ENCODE measurements at places on chromosomes 12 and 14. TPM values are rescaled to one million over a fixed set of nuclear protein-coding genes. Genes with fewer than 3 reads are reported as not detected.

DNA sequence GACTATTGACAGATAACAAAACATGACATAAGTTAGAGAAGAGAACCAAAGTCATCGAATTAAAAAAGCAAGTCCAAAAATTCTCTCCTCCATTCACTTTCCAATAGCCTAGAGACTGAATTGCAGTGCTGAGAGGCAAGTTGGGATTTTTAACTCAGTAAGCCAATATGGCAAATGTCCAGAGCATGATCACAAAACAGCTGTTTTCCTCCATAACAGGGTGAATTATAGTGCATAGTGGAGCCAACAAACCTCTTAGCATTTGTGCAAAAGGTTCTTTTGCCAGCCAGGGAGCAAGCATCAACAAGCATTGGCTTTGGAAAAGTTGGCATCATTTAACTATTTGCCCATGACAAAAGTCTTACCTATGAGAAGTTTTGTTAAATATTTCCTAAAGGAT, 458.8 kb upstream of the NOVA1 start:
- no peak for DNase-seq

The PIWIL1 gene
- total RNA-seq: not detected

GRCh38 chr12:118830296-118830695, 151.0 kb upstream of the SRRM4 start:
- DNase-seq: no peak

The GALNT9 gene
- not detected for total RNA-seq

The ERO1A gene
- 25.9 TPM for total RNA-seq

DNA sequence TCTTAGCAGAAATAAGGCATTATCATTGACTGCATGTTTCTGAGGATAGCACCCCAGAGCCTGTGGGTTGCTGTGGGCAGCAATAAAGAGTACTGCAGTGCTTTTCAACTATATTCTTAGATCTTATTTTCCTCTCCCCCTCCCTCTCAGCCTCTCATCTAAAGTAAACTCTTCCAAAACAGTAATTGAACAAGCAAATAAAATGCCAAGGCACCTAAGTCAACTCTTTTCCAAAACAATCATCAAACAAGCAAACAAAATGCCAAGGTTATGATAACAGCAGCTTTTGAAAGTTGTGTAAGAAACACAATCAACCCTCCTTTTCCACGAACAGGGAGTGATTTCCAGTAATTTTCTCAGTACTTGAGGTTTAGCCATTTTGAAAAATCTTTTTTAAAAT, 1542.6 kb downstream of the AACS start:
- no peak for DNase-seq

GRCh38 chr12:45687081-45688015, 42.2 kb upstream of the ARID2 start:
- DNase-seq: no peak

- DNase-seq: no peak
Observed at GRCh38 chr12:91866566-91866965, 279.1 kb downstream of the BTG1 start.
